ENCODE measurements at places on chromosomes 4 and X.

DNA sequence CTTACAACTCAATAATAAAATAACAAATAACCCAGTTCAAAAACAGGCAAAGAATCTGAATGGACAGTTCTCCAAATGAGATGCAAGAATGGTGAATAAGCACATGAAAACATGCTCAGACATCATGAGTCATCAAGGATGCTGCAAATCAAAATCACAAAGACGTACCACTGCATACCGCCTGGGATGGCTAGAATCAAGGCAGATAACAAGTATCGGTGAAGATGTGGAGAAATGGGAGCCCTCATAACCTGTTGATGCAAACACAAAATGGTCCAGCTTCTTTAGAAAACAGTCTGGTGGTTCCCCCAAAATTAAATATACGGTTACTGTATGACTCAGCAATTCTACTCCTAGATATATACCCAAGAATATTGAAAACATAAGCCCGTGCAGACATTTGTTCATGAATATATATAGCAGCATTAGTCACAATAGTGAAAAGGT lies 32.5 kb downstream of the AKAP4 start:
- DNase-seq = no peak

- no peak for DNase-seq
Observed at GRCh38 chrX:7689791-7690412, 153.1 kb upstream of the VCX start.

DNA sequence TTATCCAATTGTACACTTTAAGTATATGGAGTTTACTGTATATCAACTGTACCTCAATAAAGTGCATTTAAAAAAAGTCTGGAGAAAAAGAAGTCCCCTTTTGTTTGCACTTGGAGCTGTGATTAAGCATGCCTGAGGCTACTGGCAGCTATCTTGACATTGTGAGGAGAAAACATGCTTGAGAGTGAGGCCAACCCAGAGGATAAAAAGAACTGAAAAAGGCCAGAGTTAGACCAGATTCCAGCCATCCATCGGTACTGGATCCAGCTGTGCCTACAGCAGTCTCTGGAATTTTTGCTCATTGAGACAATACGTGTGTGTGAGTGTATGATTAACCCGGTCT lies 57.4 kb downstream of the LGI2 start:
- DNase-seq = no peak

- DNase-seq = no peak
Observed at GRCh38 chr4:25190407-25190806, 30.2 kb upstream of the SEPSECS start.

DNA sequence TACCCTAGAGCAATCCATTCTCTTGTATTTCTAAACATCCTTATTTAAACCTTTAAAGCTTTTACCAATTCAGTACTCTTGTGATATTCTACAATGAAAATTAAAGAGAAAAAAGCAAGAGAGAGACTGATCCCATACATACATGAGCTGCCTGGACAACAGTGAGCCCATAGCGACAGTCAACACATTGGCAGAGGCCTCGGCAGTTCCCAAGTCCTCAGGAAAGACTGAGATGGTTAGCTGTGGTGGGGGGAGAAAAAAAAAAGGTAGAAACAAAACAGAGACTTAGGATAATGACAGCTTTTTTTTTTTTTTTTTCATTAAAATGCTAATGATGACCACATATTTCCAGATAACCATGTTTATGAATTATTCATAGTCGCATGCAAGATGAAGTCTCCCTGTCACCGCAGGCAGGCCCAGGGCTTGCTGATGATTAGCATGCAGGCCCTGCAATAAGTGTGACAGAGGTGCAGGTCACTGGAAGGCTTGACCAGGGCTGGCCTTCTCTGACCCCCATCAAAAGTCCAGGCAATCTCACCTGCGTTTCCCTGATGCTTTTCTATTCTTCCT lies 148.8 kb downstream of the APBB2 start:
- no peak for DNase-seq

- DNase-seq = no peak
Observed at GRCh38 chrX:152878976-152879755, 18.7 kb upstream of the ZNF185 start.

GRCh38 chr4:143320113-143320512 lies 16.6 kb upstream of the GAB1 start:
- no peak for DNase-seq

DNA sequence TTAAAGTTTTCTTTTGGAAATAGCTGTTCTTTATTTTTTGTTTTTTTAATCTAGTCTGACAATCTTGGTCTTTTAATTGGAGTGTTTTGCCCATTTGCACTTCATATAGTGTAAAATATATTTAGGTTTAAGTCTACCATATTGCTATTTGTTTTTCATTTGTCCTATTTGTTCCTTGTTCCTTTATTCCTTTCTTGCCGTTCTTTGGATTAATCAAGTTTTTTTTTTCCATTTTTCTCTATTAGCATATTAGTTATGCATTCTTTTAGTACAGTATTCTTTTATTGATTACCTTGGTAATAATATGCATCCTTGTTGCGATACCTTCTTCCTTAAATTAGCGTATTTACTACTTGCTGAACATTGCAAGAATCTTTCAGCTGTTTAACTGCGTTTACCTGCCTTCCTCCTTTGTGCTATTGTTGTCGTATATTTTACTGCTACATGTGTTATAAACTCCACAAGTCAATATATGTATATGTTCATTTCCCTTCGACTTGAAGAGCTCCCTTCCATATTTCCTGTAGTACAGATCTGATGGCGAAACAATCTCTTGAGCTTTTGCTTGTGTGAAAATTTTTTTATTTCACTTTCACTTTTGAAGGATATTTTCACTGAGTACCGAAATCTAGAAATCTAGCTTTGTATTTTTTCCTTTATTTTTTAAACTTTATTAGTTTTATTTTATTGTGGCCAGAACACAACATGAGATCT lies 23.9 kb upstream of the RNF212 start:
- DNase-seq = no peak

- no peak for DNase-seq
Observed at GRCh38 chrX:38205039-38205438, 15.6 kb downstream of the SRPX start.

DNA sequence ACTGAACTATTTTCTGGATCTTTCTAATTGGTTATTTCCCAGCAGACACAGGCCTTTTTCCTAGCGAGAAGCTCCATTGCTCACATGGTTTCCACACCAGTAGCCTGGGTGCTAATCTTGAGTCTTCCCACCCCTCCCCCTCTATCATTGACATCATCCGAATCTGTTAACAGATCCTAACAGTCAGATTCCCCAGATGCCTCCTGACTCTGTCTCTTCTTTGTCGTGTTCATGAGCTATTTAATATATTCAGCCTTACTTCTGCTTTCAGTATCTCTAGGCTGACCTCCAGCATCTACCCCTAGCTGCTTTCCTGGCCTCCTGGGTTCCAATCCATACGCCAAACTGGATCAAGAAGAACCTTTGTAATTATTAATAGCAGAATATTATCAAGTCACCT lies 85.0 kb downstream of the CLNK start:
- no peak for DNase-seq

GRCh38 chrX:112211459-112211858 lies 128.9 kb upstream of the TRPC5 start:
- no peak for DNase-seq

DNA sequence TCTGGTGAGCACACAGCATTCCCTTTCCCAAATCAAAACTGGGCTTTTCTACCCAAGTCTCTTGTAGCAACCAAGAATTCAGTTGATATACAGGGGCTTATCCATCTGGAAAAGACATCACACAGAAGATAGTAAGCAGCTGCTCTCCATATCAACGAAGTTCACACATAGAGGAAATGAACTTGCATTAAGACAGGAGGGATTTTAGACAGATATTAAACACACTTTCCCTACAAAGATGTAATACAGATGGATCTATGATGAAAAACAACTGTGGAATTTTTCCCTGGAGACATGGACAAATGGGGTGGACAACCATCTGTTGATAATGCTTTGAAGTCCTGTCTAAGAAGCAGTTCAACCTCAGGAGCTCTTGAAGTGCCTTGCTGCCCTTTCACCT lies 9.8 kb upstream of the PDE5A start:
- DNase-seq = no peak

GRCh38 chr4:156101571-156101970 lies 147.9 kb upstream of the CTSO start:
- no peak for DNase-seq

DNA sequence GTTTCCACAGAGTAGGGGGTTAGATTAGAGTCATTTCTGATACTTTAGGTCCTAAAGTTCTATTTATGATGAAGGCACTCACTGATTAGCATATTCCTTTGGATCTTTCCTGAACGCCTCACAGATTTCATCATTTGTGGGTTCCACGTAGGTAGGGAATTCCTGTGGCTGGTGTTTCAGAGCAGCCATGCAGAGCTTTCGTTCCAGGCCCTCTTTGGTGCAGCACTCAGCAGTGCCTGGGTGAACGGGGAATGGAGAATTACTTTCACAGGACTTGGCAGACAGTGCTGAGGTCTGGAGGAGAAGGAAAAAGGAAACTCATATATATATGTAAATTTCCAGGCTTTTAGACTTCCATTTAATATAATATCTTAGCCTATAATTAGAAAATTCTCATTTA lies 18.5 kb downstream of the GC start:
- DNase-seq = no peak

DNA sequence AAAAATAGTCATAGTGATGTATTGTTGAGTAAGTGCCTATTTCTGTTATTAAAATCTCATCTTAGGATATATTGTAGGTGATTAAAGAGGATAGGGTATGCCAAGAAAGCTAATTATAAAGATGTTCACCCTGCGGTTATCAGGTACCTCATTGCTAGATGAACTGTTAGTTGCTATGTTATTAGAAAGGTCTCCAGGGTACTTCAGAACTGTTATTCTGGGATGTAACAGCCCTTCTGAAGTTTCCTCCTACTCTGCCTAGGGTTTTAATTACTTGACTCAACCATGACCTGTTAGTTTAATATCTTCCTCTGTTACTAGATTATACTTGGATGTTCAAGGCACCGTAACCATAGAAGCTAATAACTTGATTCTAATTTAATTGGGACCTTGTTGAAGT lies 15.4 kb downstream of the TMPRSS11E start:
- no peak for DNase-seq

DNA sequence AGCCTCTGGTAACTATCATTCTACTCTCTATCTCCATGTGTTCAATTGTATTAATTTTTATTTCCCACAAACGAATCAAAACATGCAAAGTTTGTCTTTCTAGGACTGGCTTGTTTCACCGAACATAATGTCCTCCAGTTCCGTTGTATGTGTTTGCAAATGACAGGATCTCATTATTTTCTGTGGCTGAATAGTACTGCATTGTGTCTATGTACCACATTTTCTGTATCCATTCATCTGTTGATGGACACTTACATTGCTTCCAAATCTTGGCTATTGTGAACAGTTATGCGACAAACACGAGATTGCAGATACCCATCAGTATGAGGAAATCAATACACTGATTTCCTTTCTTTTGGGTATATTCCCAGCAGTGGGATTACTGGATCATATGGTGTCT lies 8.4 kb upstream of the LDOC1 start:
- no peak for DNase-seq

DNA sequence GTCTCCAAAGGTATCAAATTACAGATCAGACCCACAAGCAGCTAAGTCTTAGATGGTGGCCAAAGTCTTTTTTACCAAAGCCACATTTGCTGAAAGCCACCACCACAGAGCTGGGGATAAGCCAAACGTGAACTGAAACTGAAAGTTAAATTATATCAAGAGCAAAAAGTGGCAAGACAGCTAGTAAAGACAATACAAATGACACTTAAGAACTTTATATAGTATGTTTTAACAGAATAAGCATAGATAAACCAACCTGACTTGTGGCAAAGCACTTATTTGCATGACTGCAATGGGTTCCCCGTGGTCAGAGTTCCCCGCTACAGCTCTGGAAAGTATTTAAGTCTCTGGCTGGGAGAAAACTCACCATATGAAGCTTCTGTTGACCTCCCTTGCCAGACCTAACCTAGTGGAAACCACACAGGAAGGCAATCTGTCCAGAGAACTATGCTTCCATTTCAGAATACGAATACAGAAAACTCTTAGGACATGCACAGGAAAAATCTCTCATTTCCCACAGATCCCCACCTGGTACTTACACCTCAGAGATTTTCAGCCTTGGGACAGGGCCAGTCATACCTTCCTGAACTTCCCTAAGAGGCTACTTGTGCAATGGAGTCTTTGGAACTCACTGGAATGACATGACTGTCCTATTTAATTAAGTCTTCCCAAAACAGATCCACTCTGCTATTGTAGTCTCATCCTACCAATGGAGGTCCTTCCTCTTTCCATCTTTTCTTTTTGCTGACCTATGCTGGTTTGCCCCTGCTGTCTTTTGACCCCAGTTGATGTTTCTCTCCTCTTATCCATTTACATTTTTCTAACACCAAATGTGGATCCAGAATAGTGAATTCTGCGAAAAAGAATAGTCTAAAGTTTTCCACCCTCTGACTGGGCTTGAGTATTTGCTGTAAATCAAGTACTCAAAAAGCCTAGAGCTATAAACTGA lies 225.1 kb downstream of the NR3C2 start:
- no peak for DNase-seq

- no peak for DNase-seq
Observed at GRCh38 chr4:56051710-56052075, 102.9 kb downstream of the CEP135 start.

- DNase-seq = no peak
Observed at GRCh38 chr4:77699731-77700210, 94.2 kb downstream of the CXCL13 start.

GRCh38 chr4:3255611-3256186 lies 6.7 kb downstream of the MSANTD1 start:
- DNase-seq = no peak

DNA sequence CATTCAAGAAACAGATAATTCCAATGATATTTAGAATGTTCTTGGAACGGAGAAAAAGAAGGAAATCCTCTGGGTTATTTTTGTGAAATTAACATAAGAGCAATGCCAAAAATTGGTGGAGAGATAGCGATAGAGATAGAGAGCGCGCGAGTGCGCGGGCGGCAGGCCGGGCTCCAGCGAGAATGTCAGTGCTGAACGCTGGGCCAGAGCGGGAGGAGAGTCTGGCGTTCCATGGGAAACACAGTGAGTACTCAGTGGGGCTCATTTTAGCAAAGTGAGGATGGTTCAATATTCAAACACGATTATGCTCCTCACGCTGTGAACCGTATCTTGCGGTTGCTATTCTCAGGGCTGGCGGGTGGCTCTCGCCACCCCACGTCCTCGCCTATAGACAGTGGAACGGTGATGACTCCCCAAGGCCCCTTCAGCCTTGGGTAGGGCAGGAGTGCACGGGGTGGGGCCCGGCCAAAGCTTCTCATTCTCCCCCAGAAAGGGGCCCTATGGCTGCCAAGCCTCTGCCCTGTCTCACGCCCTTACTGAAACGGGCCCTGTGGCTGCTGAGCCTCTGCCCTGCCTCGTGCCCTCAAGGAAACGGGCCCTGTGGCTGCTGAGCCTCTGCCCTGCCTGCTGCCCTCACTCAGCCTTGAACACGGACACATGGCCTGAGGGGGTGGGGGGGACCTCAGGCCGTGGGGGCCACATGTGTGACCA lies 16.9 kb downstream of the CPLX1 start:
- DNase-seq = no peak

GRCh38 chrX:18102006-18102405 lies 118.7 kb downstream of the BEND2 start:
- DNase-seq = no peak

GRCh38 chr4:86856896-86857295 lies 7.7 kb upstream of the SLC10A6 start:
- no peak for DNase-seq

- no peak for DNase-seq
Observed at GRCh38 chr4:139802488-139802887, 136.9 kb downstream of the MGST2 start.

Measured in naive thymus-derived CD8-positive, alpha-beta T cell (primary cell).